T-cell (primary cell): ENCODE measurements at places on chromosomes 3 and 15. TPM values are rescaled to one million over a fixed set of nuclear protein-coding genes. Genes with fewer than 3 reads are reported as not detected.

GRCh38 chr15:40618906-40619305 is 24.9 kb downstream of the KNL1 start:
- DNase-seq, result no peak
- no peak overlapping the region for H3K27ac ChIP-seq
- H3K4me1 ChIP-seq, result no peaks in the 10 kb centered on the region
- H3K4me3 ChIP-seq, result no peak overlapping the region

DNA sequence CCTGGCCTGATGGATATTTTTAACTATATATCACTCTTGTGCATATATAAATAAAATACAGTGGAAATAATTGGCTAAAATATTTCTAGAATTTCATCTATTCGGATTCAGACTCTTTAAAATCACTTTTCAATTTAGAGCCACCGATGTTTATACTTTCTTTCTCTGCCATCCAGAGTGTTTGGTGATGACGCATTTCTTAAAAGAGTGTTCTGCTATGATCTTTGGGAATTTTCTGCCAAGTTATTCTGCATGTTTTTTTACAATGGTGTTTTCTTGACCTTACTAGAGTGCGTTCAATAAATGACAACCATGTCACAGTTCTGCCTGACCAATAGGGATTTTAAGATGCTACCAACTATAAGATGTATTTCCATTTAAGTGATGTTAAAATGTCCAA is 30.2 kb downstream of the PPP2R3A start:
- no peaks in the 10 kb centered on the region for H3K4me1 ChIP-seq
- no peaks in the 10 kb centered on the region for H3K36me3 ChIP-seq
- no peak overlapping the region for H3K27ac ChIP-seq

GRCh38 chr3:157081626-157082210 is 78.2 kb downstream of the CCNL1 start:
- peak; percentile 81 for DNase-seq
- no peaks in the 10 kb centered on the region for H3K4me1 ChIP-seq
- H3K27ac ChIP-seq, result peak overlapping the region; percentile 75
- H3K36me3 ChIP-seq, result no peaks in the 10 kb centered on the region
- no peak overlapping the region for H3K4me3 ChIP-seq
- peaks cover 4% of the 10 kb centered on the region for H3K27me3 ChIP-seq

DNA sequence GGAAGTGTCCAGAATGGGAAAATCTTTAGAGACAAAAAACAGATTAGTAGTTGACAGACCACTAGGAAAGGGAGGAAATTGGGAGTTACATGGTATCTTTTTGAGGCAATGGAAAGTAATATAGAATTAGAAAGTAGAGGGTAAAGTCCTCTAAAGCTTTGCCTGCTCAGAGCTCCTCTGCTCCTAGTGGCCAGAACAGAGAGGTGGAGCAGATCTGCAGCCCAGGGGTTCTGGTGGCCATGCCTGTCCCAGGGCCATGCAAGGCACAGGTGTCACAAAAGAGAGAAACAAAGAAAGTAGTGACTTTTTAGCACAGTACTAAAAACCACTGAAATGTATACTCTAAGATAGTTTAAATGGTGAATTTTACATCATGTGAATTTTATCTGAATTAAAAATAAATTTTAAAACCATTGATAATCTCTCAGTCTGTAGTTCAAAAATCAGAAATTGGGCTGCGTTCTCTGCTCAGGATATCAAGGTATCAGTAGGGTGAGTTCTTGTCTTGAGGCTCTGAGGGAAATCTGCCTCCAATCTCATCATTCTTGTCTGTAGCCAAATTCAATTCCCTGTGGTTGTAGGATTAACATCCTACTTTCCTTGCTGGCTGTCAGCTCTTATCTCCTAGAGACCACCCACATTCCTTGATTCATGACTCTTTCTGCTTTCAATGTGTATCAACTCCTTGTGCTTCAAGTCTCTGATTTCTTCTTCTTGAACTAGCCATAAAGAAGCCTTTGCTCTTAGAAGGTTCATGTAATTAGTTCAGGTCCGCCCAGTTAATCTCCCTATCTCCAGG is 23.6 kb downstream of the PYGO1 start:
- H3K27me3 ChIP-seq, result peaks cover 3% of the 10 kb centered on the region
- no peaks in the 10 kb centered on the region for H3K36me3 ChIP-seq
- DNase-seq, result no peak
- no peak overlapping the region for H3K27ac ChIP-seq
- H3K4me1 ChIP-seq, result no peaks in the 10 kb centered on the region
- no peak overlapping the region for H3K4me3 ChIP-seq

GRCh38 chr3:127479449-127479848 is 111.1 kb downstream of the TPRA1 start:
- H3K27me3 ChIP-seq, result peaks cover 25% of the 10 kb centered on the region
- no peak overlapping the region for H3K4me3 ChIP-seq
- H3K4me1 ChIP-seq, result no peaks in the 10 kb centered on the region
- H3K36me3 ChIP-seq, result no peaks in the 10 kb centered on the region
- no peak for DNase-seq

- no peak for DNase-seq
- H3K4me3 ChIP-seq, result no peak overlapping the region
- no peaks in the 10 kb centered on the region for H3K4me1 ChIP-seq
- no peak overlapping the region for H3K27ac ChIP-seq
- no peaks in the 10 kb centered on the region for H3K27me3 ChIP-seq
Observed at GRCh38 chr3:190855151-190855550, 7.3 kb downstream of the GMNC start.

DNA sequence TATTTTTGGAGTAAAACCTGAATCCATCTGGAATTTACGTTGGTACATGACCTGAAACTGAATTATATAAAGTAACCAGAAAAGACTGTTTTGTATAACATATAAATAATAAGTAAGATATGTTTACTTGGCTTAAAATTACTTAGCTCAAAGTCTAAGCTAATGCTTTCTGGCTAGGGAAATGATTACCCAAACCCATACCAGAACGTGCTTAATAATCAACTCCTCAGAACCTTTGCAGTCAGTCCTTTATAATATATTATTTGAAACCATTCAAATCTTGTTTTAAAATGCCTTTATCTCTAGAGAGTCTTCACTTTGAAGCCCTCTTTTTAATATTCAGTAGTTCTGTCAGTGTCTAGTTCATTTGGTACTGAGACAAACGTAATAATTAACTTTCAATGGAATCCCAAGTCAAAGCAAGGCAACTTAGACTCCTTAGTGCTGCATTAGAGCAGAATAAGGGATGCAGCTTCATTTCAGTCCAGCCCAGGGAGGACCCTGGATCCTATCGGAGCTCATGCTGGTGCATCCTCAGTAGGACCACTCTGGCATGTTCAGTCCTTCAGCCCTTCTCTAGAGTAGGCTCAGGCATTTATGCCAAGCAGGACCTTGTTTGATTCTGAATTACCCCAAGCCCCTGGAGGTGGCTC is 81.6 kb downstream of the MME start:
- no peak overlapping the region for H3K27ac ChIP-seq
- no peaks in the 10 kb centered on the region for H3K4me1 ChIP-seq
- H3K4me3 ChIP-seq, result no peak overlapping the region
- H3K27me3 ChIP-seq, result no peaks in the 10 kb centered on the region

LRRC58 gene
- total RNA-seq, result 17.7 TPM

ISG20 gene
- 141 TPM for total RNA-seq

TM4SF1 gene
- not detected for total RNA-seq

PLSCR2 gene
- not detected for total RNA-seq

COMMD2 gene
- total RNA-seq, result 36.1 TPM

CGNL1 gene
- total RNA-seq, result 0.16 TPM

VIPR1 gene
- total RNA-seq, result 92.4 TPM
